Upper lobe of left lung (tissue), 6 donors: ENCODE measurements at places on chromosomes 4 and X.
A peak's percentile ranks its signal among the peaks of the same experiment; 100 is the strongest.

DNA sequence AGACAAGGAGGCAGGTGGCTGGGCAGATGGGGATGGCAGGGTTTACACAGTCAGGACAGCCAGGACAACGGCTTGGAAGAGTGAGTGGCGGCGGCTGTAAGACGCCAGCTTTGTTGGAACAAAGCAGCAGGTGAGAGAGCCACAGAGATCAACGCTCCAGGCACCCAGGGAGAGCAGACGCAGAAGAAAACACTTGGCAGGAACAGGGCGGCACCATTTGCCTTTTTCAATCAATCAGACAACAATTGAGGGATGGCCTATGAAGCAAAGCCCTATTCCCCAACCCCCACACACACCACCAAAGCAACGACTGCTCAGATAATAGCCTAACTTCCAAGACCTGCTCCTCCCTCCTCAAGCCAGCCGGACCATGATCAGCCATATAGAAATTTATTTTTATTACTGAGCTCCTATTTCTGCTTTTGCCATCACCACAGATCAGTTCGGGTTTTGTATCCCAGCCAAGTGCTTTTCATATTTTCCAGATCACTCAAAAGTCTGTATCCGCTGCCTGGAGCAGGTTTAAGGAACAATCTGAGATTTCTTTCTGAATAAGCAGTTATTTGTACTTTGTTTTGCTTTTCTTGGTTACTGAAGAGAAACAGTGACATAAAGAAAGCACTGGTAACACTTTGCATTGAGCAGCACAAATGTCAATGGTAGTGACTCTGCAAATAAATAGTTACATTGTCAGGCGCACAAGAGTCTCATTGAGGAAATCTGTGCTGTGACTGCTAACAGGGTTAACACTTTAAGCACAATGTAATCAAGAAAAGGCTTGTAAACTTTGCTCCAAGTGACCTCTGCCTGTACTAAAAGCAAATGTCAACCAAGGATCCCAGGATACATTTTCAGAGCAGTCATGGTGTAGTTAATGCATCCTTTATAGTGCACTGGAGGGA, 81.8 kb upstream of the RBPJ start:
- no peaks in the 10 kb centered on the region for H3K27me3 ChIP-seq
- DNase-seq = no peak
- no peaks in the 10 kb centered on the region for H3K4me1 ChIP-seq
- no peak overlapping the region for H3K4me3 ChIP-seq
- H3K36me3 ChIP-seq = no peaks in the 10 kb centered on the region

DNA sequence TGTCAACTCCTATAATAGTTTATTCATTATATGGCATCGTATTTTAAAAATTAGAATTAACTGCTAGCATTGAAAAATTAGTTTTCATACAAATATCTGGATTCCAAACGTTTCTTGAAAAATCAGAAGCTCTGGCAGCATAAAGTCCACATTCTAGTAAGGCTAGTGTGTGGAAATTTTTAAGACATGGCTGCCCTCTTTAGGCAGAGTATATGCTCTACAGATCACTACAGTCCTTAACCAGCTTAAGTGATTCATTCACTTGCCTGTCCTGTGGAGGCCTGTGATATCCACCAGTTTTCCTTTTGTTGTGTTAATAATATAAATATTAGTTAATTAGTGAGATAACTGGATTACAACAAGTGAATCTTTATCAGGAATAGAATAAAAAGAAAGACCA, 287.2 kb downstream of the OPHN1 start:
- DNase-seq = no peak
- no peak overlapping the region for H3K27ac ChIP-seq
- H3K4me3 ChIP-seq = no peak overlapping the region
- no peaks in the 10 kb centered on the region for H3K27me3 ChIP-seq
- no peaks in the 10 kb centered on the region for H3K4me1 ChIP-seq
- H3K36me3 ChIP-seq = no peaks in the 10 kb centered on the region

DNA sequence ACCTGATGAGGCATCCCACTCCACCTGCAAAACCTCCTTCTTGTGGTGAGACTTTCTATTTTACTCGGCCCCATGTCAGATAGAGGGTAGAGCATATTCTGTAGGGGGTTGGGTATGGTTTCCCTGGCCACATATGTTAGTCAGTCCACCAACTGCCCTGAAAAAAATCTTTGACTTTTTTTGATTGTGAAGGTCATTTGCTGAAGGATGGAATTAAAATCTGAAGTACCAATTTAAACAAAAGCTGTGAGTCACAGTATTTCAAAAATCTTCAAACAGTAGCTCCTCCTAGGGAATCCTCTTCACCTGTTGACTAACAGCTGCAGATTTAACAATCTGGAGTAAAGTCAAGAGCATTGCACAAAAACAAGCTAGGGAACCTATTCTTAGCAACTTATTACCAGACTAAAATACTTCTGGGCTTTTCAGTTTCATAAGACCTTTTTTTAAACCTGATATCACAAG, 8.0 kb upstream of the CCDC110 start:
- no peak for DNase-seq
- no peaks in the 10 kb centered on the region for H3K36me3 ChIP-seq
- H3K4me1 ChIP-seq = no peaks in the 10 kb centered on the region
- H3K27me3 ChIP-seq = no peaks in the 10 kb centered on the region

DNA sequence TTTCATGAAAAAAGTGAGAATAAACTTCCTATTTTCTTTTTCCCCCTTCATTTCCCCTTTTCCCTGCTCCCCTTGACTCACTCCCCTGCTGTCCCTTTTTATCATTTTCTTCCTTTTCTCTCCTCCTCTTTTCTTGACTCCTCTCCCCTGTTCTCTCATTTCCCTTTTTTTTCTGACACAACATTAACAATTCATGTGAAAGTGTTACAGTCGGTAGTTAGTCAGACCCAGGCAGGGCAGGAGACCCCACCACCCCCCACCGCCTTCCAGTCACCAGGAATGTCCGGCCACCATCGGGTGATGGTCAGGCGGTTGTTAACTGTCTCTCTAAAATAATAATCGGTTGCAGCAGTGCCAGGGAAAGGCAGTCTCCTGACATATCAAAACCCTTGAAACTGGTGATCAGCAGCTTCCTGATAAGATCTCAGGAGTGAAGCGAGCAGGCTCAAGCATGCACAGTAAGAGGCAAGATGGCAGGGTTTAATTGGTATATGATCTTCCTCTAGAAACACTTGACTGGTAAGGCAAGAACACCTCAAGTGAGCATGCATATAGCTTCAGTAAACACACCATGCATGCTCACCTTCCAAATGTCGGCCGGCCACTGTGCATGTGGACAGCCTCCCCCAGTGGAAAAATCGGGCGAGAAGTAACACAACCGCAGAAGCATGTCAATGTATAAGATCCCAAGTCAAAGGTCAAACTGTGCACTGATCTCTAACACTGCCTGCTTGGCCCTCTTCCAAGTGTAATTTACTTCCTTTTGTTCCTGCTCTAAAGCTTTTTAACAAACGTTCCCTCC, 191.4 kb downstream of the NDST4 start:
- no peaks in the 10 kb centered on the region for H3K36me3 ChIP-seq
- no peaks in the 10 kb centered on the region for H3K27me3 ChIP-seq

DNA sequence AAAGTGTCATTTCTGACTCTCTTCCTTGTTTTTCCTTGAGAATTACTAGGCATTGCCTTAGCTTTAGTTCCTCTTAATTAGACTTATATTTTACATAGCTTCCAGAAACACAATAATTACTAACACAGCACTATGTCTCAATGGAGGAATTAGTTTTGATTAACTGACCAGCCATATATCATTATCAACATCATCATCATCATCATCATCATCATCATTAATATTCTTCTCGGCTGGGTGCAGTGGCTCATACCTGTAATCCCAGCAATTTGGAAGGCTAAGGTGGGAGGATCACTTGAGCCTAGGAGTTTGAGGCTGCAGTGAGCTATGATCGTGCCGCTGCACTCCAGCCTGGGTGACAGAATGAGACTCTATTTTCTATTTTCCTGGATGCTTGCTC, 2.7 kb upstream of the SLC25A5 start:
- H3K4me1 ChIP-seq = no peaks in the 10 kb centered on the region
- H3K4me3 ChIP-seq = no peak overlapping the region
- DNase-seq = no peak
- no peaks in the 10 kb centered on the region for H3K27me3 ChIP-seq

- peak overlapping the region; percentile 65 for H3K4me3 ChIP-seq
- peak overlapping the region; percentile 86 for H3K27ac ChIP-seq
- peak; percentile 56 for DNase-seq
- H3K36me3 ChIP-seq = no peaks in the 10 kb centered on the region
- no peaks in the 10 kb centered on the region for H3K27me3 ChIP-seq
- H3K4me1 ChIP-seq = peaks cover 13% of the 10 kb centered on the region
Measured at GRCh38 chrX:118974908-118975671, 672 bp downstream of the LONRF3 start.

DNA sequence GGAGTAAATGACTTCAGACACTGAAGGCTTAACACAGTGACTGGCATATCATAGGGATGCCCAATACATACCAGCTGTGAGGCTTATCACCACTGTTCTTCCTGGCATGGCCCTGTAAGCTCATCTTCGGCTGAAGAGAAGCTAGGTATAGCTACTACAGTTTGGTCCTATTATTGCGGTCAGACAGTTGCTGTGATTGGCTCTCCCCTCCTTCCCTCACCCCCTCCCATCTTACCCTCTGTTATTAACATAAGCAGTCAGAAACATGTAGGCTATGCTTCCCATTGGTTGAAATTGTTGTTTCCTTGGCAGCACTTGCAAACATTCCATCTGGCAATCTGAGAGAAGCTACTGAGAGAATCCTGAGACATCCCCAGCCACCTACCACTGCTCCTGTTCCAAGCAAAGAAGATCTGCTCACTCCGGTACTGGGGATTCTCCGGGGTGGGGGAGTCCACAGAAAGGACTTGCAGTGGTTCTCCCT, at the start of gene AKAP14:
Gene AKAP14, plus strand, starts transcription at position 51 of the 484 bp plus-strand sequence. CDS start 7,331 bp downstream, outside the sequence.
- H3K36me3 ChIP-seq = no peaks in the 10 kb centered on the region
- H3K4me3 ChIP-seq = no peak within 1 kb of the TSS
- H3K27ac ChIP-seq = no peak within 1 kb of the TSS
- no peaks in the 10 kb centered on the region for H3K27me3 ChIP-seq
- H3K4me1 ChIP-seq = no peaks in the 10 kb centered on the region

GRCh38 chr4:176793060-176793605, 411 bp upstream of the VEGFC start:
- no peak for DNase-seq
- no peaks in the 10 kb centered on the region for H3K27me3 ChIP-seq
- H3K4me1 ChIP-seq = peaks cover 18% of the 10 kb centered on the region
- peak overlapping the region; percentile 77 for H3K4me3 ChIP-seq
- H3K36me3 ChIP-seq = no peaks in the 10 kb centered on the region

DNA sequence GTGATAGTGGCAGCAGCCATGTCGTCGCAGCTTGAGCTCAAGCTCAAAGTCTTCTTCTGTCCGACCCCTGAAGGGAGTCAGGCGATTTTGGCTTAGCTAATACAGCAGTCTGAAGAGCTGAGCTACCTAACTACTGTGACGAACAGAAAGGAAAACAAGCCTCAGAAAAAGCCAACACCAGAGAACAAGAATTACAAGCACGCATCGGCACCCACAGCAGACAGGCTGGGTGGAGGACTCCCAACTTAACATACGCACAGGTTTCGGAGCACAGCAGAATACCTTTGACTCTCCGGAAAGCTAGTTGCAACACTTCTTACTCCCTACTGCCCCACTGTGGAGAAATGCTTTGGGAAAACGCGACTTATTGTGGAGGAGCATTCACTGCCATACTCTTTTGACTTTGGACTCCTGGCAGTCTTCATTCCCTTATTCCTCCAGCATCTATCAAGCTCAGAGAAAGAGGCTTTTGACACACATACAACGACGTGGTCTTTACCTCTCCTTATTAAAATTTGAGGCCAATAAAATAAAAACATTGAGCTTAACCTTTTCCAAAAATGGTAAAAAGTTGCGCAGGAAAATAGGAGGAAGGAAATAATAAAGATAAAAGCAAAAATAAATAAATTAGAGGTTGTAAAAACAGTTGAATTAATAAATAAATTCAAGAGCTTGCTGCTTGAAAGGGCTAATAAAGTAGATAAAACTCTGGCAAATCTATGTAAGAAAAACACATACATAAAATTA, 41.3 kb upstream of the GPC3 start:
- no peaks in the 10 kb centered on the region for H3K27me3 ChIP-seq
- DNase-seq = peak; percentile 28
- no peaks in the 10 kb centered on the region for H3K4me1 ChIP-seq
- no peak overlapping the region for H3K4me3 ChIP-seq
- H3K27ac ChIP-seq = no peak overlapping the region
- H3K36me3 ChIP-seq = no peaks in the 10 kb centered on the region

GRCh38 chr4:17098996-17099395, 200.6 kb upstream of the LDB2 start:
- no peaks in the 10 kb centered on the region for H3K36me3 ChIP-seq
- DNase-seq = no peak
- H3K27me3 ChIP-seq = no peaks in the 10 kb centered on the region
- H3K4me3 ChIP-seq = no peak overlapping the region
- peaks cover 5% of the 10 kb centered on the region for H3K4me1 ChIP-seq
- no peak overlapping the region for H3K27ac ChIP-seq

GRCh38 chrX:78024349-78025059, 55.1 kb upstream of the PGAM4 start:
- H3K27me3 ChIP-seq = no peaks in the 10 kb centered on the region
- H3K36me3 ChIP-seq = no peaks in the 10 kb centered on the region
- H3K4me1 ChIP-seq = no peaks in the 10 kb centered on the region
- H3K27ac ChIP-seq = no peak overlapping the region
- H3K4me3 ChIP-seq = no peak overlapping the region

DNA sequence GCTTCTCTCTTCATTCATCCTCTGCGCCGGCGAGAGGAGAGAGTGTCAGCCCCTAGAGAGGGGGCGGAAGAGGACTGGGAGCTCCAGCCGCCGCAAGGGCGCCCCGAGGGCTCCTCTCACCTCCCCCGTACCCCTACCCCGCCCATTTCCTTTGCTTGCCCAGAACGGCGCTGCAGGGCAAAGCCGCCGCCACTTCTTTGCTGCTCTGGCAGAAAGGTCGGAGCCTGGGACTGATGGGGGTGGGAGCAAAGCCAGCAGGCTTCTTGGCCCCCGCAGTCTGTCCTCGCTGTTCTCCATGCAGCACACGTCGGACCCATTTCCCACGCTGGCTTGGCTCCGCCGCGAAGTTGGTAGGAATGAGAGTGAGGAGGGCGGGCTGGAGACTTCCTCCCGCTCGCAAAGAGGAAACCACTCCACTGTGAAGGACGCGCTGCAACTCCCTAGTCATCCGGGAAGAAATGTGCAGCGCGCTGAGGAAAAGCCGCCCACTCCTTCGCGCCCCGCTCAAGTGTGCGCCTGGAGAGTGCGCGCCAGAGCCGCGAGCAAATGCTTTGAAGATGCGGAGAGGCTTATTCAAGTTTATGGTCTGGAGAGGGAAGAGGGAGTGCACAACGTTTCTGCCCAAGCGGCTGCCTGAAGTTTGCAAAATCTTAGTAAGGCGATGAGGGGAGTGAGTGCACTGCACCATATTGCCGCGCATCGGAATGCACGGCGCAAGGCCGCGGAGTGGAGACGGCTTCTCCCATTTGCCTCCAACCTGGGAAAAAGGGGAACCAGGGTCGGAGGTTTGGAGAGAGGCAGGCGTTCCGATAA, 2.8 kb upstream of the PCDH7 start:
- H3K27me3 ChIP-seq = no peaks in the 10 kb centered on the region
- peak; percentile 22 for DNase-seq
- H3K27ac ChIP-seq = no peak overlapping the region
